HuH-7.5 (cell line): ENCODE measurements at places on chromosomes 5 and 9.

DNA sequence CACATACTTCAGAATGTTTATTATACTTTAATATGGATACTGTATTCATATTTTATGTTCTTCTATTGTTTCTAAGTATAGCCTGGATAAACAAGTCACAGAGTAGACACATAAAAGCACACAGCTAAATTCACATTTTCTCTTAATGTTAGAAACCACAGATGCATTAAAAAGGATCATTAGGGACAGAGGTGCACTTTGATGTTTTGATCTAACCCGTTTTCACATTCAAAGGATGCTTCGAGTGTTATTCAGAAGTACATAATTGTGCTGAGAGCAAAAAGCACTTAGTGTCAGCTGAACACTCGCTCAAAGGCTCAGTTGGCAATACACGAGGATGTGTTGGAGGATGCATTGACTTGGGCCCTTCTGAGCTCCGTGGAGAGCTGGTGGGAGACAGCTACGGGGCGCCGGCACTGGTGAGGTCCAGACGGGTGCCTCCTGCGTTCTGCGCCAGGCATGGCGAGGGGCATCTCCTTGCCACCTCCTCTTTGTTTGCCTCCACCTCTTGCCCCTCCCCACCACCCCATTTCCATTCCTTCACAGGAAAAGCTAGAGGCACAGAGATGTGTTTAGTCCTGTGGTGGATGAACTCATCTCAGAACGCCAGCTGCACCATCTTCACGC is 35.5 kb downstream of the MED10 start:
- no peak for DNase-seq

DNA sequence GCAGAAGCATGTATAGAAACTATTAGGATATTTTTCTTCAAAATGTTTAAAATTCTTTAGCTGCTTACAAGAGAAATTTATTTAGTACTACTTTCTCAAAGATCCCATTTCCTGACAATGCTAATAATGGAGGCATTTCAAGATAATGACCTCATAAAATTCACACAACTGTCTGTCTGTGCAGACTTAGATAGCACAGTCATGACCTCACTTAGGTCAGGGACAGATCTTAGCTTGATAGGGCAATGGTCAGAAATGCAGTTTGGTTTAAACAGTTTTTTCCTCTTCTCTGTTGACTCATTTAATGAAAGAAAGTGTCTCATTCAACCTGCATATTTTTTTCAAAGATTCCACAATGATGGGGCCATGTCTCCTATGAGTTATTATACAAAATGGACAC is 128.4 kb downstream of the GRIA1 start:
- DNase-seq: no peak

DNA sequence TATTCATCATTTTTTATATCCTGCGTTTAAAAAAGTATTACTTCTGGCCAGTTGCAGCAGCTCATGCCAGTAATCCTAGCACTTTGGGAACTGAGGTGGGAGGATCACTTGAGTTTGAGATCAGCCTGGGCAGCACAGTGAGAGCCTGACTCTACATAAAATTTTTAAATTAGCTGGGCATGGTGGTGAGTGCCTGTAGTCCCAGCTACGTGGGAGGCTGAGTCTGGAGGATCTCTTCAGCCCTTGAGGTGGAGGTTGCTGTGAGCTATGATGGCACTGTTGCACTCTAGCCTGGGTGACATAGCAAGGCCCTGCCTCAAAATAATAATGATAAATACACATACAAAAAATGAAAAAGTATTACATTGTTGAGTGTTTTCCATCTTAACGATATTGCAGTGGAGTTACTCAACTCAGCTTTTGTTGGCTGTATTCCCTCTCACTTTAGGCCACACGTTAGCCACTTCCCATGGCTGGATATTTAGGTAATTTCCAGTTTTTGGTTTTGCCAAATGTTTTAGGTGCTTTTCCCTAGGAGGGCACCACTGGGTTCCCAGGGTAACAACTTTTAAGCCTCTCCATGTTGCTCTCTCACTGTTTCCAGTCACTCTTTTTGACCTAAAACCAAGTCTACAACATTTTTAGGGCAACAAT is 20.6 kb downstream of the SHB start:
- DNase-seq: no peak

- no peak for DNase-seq
These were observed 151.1 kb upstream of the HAPLN1 start for GRCh38 chr5:83871533-83872395.

GRCh38 chr5:60504342-60504741 is 195.6 kb downstream of the DEPDC1B start:
- DNase-seq: no peak

- no peak for DNase-seq
These were observed 296.1 kb upstream of the MPDZ start for GRCh38 chr9:13575558-13575957.

GRCh38 chr9:98602839-98603500 is 105.8 kb downstream of the GABBR2 start:
- no peak for DNase-seq

- DNase-seq: no peak
These were observed 66.3 kb downstream of the LRSAM1 start for GRCh38 chr9:127517620-127518019.

DNA sequence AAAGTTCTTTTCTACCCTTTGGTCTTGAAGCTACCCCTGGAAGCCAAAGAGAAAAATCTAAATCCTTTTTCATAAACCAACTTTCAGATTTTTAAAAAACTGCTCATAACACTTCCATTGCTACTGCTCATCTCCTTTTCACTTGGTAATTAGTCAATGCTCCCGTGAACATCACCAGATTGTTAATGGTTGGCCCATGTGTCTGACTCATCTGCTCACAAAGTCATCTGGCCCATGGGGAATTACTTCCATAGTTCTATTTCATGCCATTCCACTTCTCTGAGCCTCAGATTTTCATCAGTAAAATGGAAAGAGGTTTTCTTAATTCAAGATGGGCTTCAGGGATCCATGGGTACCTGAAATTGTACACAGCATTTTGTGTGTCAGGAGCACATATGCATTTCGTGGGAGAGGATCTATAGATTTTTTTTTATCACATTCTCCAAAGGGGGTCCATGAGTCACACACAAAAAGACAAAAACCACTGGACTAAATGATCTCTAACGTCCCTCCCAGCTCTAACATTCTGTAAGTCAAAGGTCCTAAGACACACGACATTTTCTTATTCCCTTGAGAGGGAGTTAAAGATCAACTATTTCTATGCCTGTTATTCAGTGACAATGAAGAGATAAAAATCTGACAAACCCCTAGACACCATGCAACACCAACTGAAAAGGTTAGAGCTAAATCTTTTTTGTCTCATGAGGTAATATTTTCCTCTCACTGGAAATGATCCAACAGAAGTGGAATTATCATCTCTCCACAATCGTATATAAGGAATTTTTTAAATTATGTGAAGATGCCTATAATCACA is 75.4 kb downstream of the TEX10 start:
- DNase-seq: no peak

DNA sequence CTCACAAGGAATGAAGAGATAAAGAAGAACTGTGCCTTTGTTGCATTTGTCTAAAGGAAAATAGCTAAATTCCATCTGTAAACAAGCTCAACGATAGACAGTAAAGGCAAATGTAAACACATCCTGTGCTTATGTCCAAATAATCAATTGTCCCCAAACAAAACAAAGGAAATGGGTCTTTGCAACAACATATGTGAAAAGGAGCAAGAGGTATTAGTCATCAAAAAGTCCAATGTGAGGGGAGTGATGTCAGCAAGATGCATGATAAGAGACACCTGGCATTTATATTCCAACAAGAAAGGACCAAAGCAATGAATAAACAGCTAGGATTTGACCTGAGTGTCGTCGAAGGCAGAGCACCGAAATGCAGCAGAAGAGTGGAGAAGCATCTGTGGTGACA is 209.1 kb downstream of the ASTN2 start:
- no peak for DNase-seq

DNA sequence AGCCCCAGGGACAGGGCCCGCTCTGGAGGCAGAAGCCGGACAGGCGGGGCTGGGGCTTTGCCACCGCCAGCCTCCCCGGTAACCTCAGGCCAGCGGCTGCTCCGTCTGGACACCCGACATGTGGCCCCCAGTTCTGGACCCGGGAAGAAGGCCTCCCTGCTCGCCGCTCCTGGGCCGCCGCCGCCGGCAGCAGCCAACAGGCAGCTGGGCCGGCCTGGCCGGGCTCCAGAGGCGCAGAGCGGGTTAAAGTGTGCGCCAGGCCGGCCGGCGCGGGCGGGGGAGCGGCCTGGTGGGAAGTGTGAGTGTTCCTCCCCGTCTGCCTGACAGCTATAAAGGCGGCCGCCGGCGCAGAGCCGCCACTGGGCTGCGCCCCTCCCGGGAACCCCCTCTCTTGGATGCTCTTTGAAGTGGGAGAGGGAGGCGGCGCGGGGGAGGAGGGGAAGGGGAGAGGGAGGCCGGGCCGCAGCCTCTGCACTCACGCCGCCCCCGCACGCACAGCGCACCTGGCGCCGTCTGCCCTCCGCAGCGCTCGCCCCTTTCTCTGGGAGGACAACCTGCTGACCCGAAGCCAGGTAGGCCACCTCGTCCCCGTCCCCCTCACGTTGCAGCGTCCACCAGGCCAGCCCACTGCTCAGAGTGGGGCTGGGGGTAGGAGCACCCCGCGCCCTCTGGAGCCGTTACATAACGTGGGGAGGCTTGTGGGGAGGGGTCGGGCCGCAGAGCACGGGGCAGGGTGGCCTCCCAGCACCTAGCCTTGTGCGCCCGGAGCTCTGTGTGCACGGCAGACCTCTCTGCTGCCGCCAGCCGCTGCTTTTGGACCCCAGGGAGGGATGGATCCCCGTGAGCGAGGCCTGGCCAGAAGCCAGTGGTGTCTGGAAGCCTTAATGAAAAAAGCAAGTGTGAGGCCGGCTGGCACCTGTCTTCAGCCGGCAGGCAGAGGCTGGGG is at the start of gene ADAMTSL2:
ADAMTSL2 (plus strand) TSS at position 359 of the 946 bp plus-strand sequence. CDS start 2,009 bp downstream, outside the sequence.
- DNase-seq: no peak

- DNase-seq: no peak
These were observed 135.8 kb upstream of the SNX2 start for GRCh38 chr5:122639033-122639432.

DNA sequence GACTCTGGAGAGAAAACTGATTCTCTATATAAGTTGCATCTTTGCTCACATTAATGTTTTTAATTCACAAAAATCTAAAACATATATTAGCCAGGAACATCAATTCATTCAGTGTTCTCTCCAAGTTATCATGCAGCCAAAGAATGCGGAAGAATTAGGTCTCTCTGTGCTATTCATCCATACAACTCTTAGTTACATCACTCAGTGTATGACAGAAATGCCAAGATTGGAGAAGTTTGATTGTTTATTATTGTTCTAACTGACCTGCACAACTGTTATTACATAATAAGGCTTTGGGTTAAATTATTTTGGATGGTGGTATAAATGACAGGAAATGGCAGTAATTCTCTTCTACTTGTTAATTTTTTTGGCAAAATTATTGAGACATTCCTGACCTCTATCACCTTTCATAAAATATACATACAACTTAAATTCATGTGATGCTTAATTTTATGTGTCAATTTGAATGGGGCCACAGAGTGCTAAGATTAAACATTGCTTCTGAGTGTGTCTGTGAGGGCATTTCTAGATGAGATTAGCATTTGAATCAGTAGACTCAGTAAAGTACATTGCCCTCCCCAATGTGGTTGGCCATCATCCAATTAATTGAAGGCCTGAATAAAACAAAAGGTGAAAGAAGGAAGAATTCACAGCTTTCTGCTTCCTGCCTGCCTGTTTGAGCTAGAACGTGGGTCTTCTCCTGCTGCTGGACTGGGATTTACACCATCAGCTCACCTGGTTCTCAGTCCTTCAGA is 70.2 kb downstream of the NR2F1-AS1 start:
- no peak for DNase-seq

DNA sequence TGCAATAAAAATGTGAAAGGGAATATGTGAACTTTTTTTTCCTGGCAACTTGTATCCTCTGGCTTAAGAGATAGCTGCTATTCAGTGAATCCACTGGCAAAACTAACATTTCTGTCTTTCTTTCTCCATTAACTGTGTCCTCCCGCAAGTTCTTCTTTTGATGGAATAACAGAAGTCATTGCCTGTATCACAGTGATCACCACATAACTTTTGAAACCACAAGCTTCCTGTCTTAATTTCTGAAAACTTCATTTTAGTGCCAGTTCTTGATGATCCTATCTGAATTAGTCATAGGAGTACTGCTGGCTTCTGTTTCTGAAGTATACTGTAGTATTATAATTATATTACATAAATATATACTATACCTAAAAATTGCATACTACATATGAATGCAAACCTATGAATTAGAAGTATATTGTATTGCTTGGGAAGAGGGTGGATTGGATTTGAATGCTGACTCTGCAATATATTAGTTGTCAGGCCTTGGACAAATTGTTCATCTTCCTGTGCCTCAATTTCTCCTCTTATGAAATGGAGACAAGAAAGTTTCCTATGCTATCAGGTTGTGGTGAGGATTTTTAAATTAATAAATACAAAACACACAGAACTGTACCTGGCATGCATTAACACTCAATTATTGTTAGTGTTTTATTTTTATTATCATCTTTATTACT is 441.6 kb downstream of the CETN3 start:
- no peak for DNase-seq

DNA sequence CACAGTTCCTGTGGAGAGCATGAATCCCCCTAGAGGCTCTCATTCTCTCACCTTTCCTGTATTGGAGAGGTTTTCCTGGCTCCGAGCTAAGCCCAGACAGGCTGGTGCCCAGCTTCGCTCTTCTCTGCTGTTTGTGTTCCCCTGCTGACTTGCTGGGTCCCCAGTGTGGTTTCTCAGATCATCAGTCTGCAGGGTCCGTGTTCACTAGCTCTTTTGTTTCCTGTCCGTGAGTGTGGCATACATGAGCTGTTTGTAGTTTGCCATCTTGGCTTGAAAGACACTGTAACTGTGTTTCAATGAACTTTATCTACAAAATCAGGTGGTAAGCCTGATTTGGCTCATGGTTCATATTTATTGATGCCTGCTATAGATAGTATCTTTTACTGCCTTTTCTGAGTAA is 23.8 kb downstream of the LOX start:
- no peak for DNase-seq

DNA sequence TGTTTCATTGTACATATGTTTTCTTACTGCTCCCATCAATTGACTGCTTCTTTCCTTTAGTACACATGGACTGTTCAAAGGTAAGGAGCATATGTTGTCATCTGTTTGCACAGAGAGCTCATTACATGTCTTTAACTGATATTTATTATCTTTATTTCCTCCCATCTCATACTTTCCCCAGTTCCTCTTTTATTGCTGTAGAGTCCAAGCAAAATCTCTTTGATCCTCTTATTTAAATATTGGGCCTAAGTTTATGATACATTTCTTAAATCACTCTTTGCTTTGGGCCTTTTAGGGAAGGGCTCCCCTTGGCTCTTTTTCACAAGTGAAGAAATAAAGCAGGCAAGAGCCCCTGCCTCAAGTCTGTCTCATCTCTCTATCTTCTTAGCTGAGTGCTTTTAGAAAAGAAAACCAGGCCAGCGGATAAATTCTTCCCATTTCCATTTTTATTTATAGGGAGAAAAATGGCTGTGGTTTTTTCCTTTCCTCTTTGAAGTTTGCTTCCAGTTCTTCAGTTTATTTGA is 152.4 kb downstream of the DOCK2 start:
- no peak for DNase-seq

- DNase-seq: no peak
These were observed 9.2 kb downstream of the SNX18 start for GRCh38 chr5:54526604-54527288.
